HT1080 (cell line): ENCODE measurements at places on chromosomes 3 and 15. TPM values are rescaled to one million over a fixed set of nuclear protein-coding genes. Genes with fewer than 3 reads are reported as not detected.

- no peak for DNase-seq
Measured at GRCh38 chr3:128588147-128588546, 62.5 kb downstream of the RPN1 start.

GRCh38 chr15:75237316-75237982, 20.7 kb upstream of the GOLGA6C start:
- no peak for DNase-seq

DNA sequence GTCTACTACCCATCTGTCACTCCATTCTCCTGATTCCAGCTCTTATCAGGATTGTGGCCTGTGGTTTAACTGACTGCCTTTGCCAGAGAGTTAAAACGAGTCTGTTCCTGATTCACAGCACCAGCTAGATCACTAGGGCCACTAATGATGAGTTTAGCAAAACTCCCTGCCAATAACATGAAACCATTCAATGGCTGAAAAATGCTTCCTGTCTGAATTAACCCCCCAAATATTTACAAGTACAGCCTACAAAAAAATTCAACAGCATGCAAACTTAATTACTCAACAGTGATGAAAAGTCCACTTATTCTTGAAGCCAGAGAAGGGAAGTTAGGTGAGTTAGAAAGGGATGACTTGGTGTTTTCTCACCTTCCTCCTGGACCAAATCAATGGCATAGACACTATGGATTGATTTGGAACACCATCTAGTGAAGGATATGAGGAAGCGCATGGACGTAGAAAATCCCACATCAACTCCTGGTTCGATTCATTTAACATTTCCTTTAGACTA, 141.4 kb downstream of the TGFBR2 start:
- peak; percentile 87 for DNase-seq

DNA sequence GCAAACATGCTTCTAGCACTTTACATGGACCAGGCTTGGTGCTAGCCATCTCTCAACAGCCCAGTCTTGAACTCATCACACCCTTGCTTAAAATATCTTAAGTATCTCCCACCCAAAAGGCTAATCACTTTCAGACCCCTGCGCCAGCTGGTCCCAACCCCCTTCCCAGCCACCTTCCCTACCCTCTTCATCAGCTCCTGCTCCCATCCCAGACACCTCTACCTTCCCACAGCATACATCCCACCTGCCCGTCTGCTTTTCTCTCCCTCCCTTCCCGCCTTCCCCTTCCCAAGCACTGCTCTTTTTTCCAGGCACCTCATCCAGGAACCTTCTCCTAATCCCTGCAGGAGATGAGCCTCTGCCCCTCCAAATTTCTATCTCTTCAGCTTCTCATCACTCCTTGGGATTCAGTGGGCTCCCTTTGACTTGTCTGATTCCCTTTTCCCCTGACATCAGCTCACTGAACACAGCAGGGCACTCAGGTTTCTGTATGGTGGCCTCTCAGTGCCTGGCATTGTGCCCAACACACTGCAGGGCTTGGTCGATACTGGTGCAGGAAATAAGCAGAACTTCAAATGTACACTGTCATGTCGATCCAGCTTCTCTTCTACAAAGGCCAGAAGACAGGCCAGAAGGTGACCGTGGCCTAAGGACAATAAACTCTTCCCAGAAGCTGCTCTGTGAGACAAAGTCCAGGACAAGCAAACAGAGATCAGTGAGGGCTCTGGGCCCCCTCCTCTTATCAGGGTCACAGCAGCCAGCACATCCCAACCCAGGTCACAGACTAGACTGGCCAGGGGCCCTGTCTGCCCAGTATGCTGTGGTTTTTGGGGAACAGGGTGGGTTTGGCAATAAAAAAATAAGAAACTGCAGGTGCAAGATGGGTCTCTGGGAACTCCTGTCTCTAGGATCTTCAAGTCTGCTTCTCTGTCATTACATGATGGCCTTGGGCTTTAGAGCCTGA, 2.2 kb upstream of the ITIH1 start:
- no peak for DNase-seq

DNA sequence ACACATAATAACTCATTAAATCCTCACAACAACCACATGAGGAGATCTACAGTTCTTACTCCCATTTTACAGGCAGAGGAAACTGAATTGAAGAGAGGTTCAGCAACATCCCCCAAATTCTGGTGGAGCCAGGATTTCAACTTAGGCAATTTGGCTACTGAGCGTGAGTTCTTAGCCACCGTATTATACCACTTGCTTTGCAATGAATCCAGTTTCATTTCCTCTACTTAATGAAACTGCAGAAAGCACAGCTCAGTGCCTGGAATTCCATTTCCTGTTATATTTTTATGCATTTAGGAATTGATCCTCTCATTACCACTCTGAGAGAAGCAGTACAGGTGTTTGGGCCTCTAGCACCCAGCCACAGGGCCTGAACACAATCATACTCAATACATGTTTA, 4.3 kb downstream of the ZNF860 start:
- DNase-seq, result no peak

GRCh38 chr3:5739299-5739935, 551.9 kb downstream of the EDEM1 start:
- DNase-seq, result no peak

- DNase-seq, result no peak
Measured at GRCh38 chr3:129463716-129464115, 23.7 kb downstream of the IFT122 start.

- no peak for DNase-seq
Measured at GRCh38 chr15:25774871-25775270, 88.3 kb downstream of the ATP10A start.

DNA sequence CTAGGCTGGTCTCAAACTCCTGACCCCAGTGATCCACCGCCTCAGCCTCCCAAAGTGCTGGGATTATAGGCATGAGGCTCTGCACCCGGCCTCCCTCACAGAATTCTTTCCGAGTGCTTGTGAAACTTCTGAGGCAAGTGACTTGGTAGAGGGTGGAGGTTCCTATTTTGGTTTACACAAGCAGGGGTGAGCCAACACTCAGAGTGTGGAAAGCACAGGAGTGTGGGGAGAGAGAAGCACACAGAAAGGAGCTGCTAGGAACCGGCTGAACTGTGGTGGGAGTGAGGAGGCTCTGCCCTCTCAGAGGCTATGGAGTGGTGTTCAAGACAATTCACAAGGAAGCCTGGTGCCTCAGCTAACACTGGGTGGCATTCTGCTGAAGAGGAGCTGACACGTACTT, 7.7 kb downstream of the CAPN3 start:
- no peak for DNase-seq

GRCh38 chr3:55959471-55960080, 472.5 kb upstream of the WNT5A start:
- DNase-seq, result no peak

GRCh38 chr3:147507638-147508286, 98.6 kb downstream of the ZIC1 start:
- no peak for DNase-seq

- DNase-seq, result no peak
Measured at GRCh38 chr3:72633534-72633933, 214.7 kb downstream of the SHQ1 start.

DNA sequence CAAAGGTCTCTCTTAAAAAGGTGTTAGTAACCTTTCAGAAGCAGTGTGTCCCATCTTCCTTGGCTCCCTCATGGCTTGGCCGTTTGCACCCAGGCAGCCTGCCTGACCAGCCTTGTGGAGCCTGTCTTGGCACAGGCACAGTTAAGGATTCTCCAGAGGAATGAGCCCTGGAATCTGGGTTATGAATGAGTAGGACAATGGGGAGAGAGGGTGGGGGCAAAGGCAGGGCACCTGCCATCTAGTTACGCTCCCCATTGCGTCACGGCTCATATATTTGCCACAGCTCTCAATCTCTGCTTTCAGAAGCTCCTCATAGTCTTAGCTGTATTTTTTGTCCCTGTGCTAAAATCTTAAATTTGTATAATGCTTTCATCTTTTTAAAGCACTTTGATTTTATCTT, 50.6 kb downstream of the WDR76 start:
- no peak for DNase-seq

GRCh38 chr15:53872410-53872809, 105.8 kb upstream of the UNC13C start:
- peak; percentile 61 for DNase-seq

DNA sequence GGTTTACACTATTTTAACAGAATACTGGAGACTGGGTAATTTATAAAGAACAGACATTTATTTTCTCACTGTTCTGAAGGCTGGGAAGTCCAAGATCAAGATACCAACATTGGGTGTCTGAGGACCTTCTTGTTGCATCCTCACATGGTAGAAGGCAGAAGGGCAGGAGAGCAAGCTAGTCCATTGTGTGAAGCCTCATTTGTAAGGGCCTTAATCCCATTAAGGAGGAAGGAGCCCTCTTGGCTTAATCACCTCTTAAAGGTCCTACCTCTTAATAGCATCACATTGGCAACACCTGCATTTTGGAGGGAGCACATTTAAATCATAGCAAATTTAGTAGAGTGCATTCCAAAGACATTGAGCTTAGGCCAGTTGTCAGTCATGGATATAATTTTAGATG, 26.2 kb downstream of the UBE2Q2 start:
- DNase-seq, result no peak

DNA sequence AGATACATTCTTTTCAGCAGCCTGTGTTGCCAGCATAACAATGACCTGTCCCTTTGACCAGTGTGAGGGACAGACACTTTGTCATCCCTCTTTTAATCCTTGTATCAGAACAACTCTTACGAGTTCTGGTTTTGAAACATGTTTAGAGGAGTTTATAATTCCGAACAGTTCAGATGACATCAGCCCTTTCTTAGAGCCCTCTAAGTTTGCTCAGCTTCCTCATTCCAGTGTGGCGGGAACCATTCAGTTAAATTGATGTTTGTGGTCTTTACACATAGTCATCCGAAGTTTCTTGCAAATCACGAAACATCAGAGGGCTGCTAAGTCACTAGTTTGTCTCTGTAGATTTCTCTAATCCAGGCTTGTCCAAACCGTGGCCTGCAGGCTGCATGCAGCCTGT, 102.5 kb downstream of the AKAP13 start:
- DNase-seq, result peak; percentile 45

- no peak for DNase-seq
Measured at GRCh38 chr3:118187221-118187620, 847.4 kb downstream of the IGSF11 start.

DNA sequence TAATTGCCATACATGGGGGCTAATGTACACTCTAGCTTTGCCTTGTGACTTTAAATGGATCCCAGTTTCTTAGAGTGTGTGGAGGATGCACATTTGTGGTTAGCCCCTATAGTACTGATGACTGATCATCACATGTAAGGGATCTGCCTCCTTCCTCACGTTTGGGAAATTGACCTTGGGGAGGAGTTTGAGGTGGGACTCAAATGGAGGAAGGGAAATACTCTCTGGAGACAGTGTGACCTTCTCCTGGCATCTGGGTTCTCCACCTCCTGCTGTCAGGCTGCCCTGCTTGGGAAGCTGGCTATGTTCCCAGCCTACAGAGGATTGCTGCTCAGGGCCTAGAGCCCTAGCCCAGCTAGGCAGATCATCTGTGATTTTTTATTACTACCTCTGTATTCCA, 48.7 kb downstream of the PPM1L start:
- DNase-seq, result peak; percentile 89

GRCh38 chr15:64681424-64682024, 93.9 kb downstream of the RBPMS2 start:
- DNase-seq, result peak; percentile 70

DNA sequence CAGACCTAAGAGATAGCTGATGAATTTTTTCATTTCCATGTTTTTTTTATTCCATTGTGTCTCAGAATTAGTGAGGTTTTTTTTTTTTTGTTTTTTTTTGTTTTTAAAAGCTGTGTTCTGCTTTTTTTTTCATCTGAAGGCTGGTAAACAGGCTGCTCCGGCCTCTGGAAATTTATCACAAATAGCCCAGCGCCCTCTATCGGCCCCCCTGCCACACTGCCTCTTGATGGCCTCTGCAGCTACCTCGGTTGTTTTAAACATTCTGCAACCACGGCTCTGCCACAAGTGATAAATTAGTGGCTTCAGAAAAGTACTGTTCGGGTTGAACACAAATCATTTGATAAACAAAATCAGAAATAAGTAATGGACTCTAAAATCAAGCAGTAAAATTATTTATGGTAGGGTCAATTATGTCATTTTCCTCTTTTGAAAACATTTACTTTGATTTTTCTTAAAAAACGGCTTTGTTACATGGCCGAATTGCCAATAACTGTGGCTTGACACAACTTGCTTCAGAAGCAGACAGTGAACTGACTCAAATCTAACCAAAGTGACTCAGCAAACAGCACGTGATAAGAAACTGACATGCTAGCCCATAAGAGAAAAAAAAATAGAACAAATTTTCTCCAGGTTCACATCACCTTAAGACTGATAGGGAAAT, 87.8 kb downstream of the RSL24D1 start:
- peak; percentile 61 for DNase-seq

DNA sequence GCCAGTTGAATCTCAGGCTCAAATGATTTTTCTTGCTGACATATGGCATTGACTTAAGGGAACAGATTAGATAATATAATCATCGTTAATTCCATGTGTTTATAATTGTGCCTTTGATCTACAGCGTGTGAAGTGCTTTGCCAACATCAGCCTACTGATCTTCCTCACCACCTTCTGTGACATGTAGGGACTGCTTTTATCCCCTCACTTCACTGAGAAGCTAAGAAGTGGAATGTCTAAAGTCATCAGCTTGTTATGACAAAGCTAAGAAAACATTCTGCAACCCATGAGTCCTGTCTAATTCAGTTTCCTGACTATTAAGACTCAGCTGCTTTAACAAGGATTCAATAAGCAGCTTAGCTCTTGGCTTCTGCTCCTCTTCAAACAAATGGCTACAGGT, 106.0 kb downstream of the MYH15 start:
- DNase-seq, result no peak

DNA sequence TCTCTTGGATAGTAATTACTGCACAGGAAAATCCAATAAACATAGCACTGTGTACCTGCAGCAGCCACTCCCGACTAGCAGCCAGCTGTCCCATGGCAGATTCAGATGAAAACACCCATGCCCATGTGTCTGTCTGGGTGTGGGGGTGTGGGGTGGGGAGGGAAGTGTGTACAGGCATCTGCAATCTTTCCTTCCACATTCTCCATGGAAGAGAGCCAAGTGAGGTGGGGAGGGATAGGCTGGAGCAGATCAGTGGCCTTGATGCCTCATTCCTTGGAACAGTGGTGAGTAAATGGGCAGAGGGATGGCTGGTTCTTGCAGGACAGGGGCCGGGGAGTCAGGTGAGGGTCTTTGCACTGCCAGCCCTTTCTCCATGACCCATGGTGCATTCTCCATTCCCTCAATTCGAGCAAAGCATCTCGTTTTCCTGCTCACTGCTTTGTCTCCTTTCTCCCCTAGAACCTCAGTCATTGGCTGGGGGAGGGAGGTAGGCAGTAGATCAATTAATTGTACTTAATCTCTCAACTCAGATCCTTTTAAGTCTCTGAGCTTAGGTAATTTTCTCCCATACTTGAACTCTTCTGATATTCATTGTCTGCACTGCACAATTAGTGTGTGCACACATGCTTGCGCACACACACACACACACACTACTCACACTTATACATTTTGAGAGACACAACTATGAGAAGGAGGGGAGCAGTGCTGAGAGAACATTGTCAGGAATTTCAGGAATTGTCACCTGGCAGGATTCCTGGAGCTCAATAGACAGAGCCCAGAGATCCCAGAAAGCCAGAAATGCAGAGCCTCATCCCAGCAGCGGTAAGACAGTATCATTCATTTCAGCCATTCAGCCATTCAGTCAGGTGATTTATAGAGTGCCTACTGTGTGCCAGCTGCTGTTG, 31.9 kb downstream of the PDIA5 start:
- DNase-seq, result no peak

GHSR gene
- total RNA-seq, result not detected in 2 replicates

OPA1 gene
- 77.0 and 89.7 TPM in 2 replicates for total RNA-seq

PIERCE2 gene
- 0.27 and 1.00 TPM in 2 replicates for total RNA-seq

PTX3 gene
- total RNA-seq, result 56.4 and 60.3 TPM in 2 replicates

TGM4 gene
- 0.03 TPM in 1 of 2 replicates, not detected in the other for total RNA-seq

IMPG2 gene
- 0.03 TPM in 1 of 2 replicates, not detected in the other for total RNA-seq

MCF2L2 gene
- total RNA-seq, result 1.8 and 3.4 TPM in 2 replicates

ADAMTS17 gene
- 0.05 TPM in 1 of 2 replicates, not detected in the other for total RNA-seq

LAMB2 gene
- 96.4 and 98.1 TPM in 2 replicates for total RNA-seq

PLA1A gene
- not detected in 2 replicates for total RNA-seq
